ENCODE measurements at places on chromosomes 7 and 10.

DNA sequence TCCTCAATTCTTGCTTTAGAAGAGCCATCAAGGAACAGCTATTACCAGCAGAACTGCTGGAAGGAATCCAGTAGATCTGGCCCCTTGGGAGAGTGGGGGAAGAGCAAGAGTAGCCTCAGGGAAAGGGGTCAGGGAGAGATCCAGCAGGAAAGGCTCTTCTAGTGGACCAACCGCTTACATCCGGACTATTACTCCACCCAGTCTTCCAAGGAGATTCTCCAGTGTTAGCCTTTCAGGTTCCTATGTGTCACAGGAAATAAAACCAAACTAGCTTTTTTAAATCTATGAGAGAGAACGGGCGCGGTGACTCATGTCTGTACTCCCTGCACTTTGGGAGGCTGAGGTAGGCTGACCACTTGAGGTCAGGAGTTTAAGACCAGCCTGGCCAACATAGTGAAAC, 34.3 kb downstream of the TET1 start:
- no peak for DNase-seq

GRCh38 chr10:95513008-95513589, 48.1 kb downstream of the SORBS1 start:
- no peak for DNase-seq

- DNase-seq = no peak
Measured at GRCh38 chr10:34537629-34538231, 277.4 kb downstream of the PARD3 start.

- no peak for DNase-seq
Measured at GRCh38 chr10:80856186-80856585, 318.5 kb downstream of the SH2D4B start.

GRCh38 chr7:130151591-130152492, 53.4 kb downstream of the TMEM209 start:
- DNase-seq = peak; percentile 31

- no peak for DNase-seq
Measured at GRCh38 chr10:60677531-60678129, 100.6 kb upstream of the CDK1 start.

DNA sequence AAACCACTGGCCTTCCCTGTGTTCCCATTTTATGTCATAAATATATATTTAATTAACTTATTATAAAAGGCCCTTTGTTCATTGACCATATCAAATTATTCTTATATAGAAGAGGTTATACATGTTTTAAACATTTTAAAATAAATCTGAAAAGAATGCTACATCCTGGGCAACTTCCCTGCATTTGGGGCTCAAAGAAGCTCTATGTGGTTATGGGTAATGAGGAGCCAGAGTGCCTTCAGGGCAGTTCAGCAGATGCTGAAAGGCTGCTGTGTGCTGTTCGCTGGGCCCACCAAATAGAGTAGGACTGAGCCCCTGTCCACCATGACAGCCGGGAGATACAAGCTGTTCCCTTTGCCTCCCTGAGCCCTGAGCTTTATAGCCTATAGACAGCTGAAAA, 35.9 kb downstream of the HTRA1 start:
- no peak for DNase-seq

GRCh38 chr10:32169556-32169955, 113.3 kb upstream of the KIF5B start:
- DNase-seq = no peak

GRCh38 chr10:83166344-83166743, 973.0 kb upstream of the GHITM start:
- no peak for DNase-seq

DNA sequence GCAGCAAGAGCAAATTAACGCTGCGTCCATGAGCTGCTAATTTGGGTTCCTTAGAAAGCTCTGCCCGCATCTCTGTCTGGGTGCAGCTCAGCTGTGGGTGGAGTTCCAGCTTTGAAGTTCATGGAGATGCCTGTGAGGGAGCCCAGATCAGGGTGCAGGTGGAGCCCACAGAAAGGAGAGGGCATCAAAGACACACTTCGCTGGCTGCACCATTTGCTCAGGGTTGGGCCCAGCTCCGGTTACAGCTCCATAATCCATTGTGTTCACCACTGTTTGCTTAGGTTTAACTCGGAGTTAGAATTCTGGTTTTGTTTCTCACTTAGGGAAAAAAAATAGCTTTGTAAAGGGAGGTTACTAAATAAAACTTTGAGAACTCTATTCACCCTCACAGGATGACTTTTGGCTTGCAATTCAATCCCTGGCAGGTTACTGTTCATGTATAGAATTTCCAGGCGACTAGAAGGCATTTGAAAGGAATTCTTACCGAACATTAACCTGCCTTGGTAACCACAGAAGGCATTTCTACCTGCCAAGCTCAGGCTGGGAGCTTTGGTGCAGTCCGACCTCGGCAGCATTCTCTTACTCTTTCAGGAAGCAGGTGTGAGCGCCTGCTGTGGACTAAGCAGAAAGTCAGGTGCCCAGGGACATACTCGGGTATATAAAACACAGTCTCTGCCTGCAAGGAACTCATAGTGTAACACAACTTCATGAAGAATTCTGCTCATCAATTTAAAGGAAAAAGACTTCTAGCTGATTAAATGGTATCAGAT, 179.5 kb upstream of the RNF32 start:
- DNase-seq = no peak

- DNase-seq = peak; percentile 1
Measured at GRCh38 chr7:106604303-106604924, 56.5 kb downstream of the CCDC71L start.

DNA sequence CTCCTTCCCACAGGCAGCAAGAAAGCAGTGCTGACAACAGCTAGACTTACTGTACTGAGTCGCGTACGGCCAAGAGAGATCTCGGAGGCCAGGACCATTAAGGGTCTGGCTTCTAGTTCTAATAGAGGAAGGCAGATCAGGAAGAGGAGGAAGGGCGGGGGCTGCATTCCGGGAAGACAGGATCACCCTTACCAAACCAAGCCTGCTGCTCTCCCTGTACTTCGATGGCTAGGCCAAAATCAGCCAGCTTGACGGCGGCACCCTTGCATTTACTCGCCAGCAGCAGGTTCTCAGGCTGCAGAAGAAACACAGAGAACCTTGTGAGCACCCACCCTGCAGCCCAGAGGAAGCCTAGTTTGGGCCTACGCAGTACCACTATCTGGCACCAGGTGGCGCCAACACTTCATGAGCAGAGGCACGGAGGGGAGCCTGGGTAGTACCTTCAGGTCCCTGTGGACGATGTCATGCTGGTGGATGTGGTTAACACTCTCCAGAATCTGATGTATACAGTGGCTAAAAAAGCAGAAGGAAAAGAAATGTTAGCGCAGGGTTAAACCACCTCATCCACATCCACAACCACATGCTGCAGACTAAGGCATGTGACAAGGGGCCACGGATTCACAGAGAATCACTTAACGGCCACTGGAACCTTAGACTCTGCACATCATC, 25.4 kb downstream of the CAMK2G start:
- DNase-seq = peak; percentile 92

- no peak for DNase-seq
Measured at GRCh38 chr7:80145780-80146422, 11.3 kb downstream of the GNAI1 start.

DNA sequence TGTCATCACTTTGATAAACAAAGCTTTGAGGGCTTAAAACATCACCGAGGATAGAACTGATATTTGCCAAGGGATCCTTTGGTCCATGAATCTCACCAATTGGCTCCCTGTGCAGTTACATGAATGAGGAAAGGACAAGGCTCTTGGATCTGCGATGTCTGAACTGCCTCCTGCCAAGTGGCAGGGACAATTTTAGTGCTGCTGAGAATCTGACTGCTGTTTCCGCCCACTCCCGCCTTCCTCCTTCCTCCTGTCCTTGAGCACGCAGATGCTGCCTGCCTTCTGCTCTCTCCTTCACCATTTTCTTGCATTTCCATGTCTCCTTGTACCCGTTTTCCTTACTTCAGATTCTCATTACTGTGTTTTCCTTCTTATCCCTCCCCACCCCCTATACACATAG, 26.8 kb upstream of the ITPRID1 start:
- DNase-seq = no peak

DNA sequence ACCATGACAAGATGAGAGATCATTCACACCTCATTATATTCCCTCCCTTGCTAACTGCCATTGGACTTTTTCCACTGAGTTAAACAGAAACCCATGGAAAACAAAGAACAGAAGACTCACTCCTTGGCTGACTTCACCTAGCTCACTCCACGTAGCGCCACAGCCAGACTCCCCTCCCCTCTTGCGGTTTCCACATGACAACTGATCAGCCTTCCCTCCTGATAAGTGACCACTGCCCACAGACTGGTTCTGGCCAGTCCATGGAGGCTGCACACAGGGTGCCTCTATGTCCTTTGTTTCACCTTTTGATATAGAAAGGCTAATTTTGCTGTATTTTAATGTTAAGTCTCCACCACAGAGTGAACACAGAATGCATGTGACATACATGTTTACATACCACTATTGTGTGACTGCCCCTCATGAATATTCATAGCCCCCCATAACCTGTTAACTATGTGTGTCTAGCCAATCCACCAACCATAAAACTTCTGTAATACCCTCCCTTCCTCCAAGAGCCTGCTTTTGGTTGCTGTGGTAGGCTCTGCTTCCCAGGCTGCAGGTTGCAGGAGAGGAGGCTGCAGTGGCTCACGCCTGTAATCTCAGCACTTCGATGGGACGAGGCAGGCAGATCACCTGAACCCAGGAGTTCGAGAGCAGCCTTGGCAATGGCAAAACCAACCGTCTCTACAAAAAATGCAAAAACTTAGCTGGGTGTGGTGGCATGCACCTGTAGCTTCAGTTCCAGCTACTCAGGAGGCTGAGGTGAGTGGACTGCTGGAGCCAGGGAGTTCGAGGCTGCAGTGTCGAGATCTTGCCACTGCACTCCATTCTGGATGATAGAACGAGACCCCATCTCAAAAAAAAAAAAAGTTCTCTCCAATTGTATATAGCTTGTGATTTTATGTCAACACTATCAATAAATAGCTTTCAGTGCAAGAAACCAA, 10.0 kb upstream of the IFIT5 start:
- no peak for DNase-seq

GRCh38 chr10:132493246-132493755, 44.3 kb upstream of the INPP5A start:
- DNase-seq = no peak

DNA sequence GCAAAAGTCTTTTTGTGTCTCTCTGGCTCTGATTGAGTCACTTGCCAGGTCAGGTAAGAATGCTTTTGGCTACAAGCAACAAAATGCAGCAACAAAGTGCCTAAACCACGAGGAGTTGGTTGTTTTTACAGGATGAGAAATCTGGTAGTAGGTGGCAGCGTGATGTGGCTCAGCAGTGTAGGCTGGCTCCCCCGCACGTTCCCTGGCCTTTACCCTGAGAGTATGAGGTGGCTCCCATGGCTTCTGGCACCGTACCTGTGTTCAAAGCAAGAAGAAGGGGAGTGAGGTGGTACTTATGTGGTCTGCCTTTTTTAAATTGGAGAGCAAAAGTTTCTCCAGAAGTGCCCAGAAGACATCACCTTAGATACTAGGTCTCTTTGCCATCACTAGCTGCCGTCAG, 11.7 kb downstream of the PRKRIP1 start:
- DNase-seq = no peak

GRCh38 chr10:128463991-128464760, 338.0 kb upstream of the MKI67 start:
- DNase-seq = peak; percentile 3

DNA sequence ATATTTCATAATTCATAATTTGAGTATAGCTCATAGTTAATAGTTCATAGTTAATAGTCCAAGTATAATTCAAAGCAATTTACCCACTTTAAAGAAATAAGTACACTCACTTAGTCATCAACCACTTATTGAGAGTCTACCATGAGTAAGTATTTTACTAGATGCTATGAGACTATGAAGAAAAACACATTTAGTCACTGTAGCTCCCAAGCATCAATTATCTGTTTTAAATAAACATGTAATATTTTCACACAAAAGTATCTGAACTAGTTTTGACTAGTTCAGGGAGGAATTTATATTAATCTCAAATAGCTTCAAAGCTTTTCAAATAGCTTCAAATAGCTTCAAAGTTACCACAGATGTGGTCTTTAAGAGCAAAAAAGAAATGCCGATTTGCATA, 119.2 kb downstream of the ANK3 start:
- no peak for DNase-seq

GRCh38 chr10:11869743-11870460, 46.7 kb downstream of the PROSER2 start:
- no peak for DNase-seq

- no peak for DNase-seq
Measured at GRCh38 chr7:77441046-77441445, 24.9 kb upstream of the GSAP start.

- no peak for DNase-seq
Measured at GRCh38 chr7:28672397-28672797, 260.1 kb downstream of the CREB5 start.

- DNase-seq = no peak
Measured at GRCh38 chr7:153627323-153627722, 424.9 kb upstream of the DPP6 start.

DNA sequence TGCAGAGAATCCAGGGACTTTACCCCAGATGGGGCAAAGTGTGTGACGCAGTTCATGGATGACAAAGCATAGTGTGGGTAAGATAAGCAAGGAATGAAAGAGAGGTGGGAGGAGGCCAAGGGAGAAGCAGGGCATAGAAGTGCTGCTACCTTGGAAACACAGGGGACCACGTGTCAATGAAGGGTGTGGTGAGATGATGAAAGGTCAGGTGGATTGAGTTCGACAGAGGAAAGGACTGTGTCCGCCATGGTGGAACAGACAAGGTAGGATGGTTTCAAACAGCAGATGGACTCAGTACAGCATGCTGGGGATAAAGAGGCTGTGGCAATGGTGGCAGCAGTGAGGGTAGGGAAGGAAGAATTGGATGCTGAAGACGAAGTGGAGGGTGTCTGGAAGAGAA, 32.7 kb downstream of the MEST start:
- no peak for DNase-seq

GRCh38 chr10:127997937-127998336, 91.0 kb downstream of the PTPRE start:
- DNase-seq = no peak

DNA sequence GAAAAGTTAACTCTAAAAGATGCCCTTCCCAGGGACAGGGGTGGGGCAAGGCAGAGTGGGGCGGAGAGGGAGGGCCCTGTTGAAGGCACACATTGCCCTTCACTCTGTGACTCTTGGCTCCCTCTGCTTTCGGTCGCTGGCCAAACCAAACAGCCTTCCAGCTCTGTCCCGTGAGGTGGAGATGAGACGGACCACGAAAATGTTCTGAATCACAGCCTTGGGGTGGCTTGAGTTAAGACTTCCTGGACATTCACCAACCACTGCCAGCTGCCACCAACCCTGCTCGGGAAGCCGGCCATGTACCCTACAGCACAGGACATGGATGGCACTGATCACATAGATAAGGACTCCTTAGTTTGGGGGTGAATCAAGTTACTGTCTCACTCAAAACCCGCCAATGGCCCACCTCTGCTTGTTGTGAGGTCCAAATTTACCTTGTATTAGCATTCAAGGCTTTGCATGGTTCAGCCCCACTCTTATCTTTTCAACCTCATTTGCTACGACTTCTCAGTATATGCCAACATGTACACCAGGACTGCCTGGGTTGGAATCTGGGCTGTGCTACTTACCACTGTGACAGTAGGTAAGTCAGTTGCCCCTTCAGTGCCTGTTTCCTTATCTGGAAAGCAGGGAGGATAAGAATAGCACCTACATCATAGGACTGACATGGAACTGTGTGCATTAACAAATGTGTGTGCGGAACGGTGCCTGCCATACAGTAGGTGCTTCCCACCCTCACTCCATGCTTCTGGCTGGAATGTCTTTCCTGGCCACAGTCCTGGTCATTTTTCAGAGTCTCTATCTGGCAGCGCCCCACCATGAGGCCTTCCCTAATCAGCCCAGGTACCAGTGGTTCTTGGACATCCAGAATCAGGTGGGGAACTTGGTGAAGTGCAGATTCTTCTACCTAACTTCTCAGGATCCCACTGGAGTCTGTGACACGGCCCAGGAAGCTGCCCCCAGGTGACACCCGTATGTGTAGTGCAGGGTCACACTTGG, 28.0 kb downstream of the ITPRIP start:
- DNase-seq = no peak

Data from activated CD4-positive, alpha-beta T cell treated with anti-CD3 and anti-CD28 coated beads, Interleukin-2, amount 50 U/mL, for 1 hour (primary cell).